ENCODE measurements at places on chromosomes 7 and 10.

DNA sequence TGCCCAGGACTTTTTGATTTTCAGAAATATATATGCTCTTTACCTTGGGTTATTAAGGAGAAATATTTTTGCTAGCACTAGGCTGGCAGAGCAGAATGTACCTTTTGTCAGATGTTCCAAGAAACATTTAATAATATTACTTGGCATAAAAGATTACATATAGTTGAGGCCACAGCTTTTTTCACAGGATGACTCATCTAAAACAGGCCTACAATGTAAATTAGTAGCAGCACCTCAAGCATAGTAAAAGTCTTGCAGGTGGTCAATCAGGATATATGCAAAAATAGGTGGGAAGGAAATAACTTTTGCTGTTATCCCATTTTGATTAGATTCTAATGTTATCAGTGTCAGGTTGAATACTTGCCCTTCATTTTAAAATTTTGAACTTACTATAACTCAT is 14.9 kb upstream of the ITGB1 start:
- no peak for DNase-seq

- no peak for DNase-seq
Measured at GRCh38 chr7:92714767-92715166, 121.6 kb downstream of the CDK6 start.

DNA sequence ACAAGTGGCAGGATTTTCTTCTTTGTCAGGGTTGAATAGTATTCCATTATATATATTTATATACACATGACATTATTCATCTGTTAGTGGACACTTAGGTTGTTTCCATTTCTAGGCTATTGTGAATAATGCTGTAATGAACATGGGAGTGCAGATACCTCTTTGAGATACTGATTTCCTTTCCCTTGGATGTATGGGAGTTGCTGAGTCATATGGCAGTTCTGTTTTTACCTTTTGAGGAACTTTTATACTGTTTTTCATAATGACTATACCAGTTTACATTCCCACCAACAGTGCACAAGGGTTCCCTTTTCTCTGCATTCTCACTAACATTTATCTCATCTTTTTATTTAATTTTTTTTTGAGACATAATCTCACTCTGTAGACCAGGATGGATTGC is 1.8 kb upstream of the CLCN1 start:
- no peak for DNase-seq

GRCh38 chr7:77800158-77800557 is 1.6 kb downstream of the PHTF2 start:
- DNase-seq = no peak

DNA sequence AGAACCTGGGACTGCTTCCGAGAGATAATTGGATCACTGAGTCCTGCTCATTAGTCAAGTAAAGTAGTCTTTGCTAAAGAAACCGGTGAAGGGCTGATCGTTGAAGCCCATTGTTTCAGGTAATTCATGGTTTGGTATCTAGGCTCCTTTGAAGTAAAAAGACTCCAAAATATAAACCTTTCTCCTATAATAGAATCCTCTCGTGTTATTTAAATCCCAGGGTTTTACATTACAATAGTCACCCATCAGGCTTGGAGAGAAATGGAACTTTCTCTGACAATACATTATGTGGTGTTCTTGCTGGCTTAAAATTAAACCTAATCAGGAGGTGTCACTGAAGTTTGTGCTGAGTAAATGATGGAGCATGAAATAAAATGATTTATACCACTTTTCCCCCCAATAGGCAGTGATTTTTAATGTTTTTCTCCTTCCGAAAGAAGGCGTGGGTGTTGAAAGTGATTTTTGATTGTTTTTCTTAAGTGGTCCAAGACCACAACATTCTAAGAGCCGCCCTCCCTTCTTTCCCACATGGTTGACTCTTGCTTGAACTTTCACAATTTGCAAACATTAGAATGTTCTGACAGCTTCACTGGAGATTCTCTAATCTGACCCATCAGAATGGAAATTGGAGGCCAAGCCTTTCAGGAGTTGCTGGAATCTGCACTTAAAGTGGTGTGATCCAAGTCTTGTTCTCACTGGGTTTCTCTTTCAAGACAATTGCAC is 44.2 kb downstream of the LRMDA start:
- DNase-seq = no peak

DNA sequence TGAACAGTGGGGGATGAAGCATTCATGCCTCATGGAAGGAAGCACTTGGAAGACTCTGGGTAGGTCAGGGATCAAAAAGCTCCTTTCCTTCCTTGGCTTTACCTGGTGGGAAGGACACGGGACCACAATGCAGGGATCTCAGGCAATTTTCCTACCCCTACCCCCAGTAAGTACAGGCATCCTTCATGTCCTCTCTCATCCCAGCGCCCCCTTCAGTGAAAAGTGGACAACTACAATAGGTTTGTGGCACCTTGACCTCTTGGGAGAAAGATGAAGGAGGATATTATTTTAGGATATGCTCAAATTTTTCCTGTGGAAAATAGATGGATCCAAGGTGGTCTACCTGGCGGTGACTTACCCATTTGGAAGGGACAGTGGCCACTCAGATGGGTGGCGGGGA is 16.5 kb downstream of the AFAP1L2 start:
- no peak for DNase-seq

GRCh38 chr10:58937423-58937822 is 239.0 kb upstream of the PHYHIPL start:
- no peak for DNase-seq

GRCh38 chr7:130379921-130380860 is at the start of gene CPA1:
CPA1 (plus strand) TSS chr7:130380494; CDS start chr7:130380521, 27 bp downstream.
- DNase-seq = no peak

GRCh38 chr7:91541641-91542040 is 277.4 kb downstream of the FZD1 start:
- DNase-seq = no peak

- no peak for DNase-seq
Measured at GRCh38 chr7:139033346-139034114, 2.3 kb downstream of the ZC3HAV1L start.

DNA sequence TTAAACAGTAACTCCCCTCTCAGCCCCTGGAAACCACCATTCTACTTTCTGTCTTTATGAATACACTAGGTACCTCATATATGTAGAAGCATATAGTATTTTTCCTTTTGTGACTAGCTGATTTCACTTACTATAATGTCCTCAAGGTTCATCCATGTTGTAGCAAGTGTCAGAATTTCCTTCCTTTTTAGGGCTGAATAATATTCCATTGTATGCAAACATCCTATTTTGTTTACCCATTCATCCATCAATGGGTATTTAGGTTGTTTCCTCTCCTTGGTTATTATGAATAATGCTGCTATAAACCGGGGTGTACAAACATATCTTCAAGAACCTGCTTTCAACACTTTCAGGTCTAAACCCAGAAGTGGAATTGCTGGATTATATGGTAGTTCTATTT is 125.3 kb downstream of the SGMS1 start:
- DNase-seq = no peak

GRCh38 chr10:84289521-84290200 is 38.7 kb upstream of the CCSER2 start:
- no peak for DNase-seq
